Skeletal muscle cell (primary cell): ENCODE measurements at places on chromosomes 5 and 9.

GRCh38 chr5:19806756-19807155 is 181.2 kb downstream of the CDH18 start:
- no peak for DNase-seq

GRCh38 chr5:82807021-82807420 is 270.2 kb downstream of the TMEM167A start:
- no peak for DNase-seq

- no peak for DNase-seq
Measured at GRCh38 chr9:120690372-120690771, 23.9 kb downstream of the MEGF9 start.

DNA sequence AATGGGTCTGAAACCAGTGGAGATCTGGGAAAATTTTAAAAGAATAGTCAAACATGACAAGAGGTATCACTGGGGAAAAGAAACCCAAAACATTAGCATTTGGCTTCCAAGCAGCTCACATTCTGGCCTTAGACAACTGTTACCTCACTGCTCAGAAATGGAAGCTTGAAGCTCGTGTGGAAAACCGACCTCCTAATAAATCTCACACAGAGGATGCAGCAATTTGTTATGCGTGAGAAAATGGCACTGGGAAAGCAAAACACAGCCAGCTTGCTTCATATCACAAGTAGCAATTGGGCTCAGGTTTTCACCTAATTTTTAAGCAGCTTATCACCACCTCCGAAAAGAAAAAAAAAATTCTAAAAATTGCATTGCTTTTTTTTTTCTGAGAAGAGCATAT is 103.3 kb upstream of the TAS2R1 start:
- peak; percentile 3 for DNase-seq

DNA sequence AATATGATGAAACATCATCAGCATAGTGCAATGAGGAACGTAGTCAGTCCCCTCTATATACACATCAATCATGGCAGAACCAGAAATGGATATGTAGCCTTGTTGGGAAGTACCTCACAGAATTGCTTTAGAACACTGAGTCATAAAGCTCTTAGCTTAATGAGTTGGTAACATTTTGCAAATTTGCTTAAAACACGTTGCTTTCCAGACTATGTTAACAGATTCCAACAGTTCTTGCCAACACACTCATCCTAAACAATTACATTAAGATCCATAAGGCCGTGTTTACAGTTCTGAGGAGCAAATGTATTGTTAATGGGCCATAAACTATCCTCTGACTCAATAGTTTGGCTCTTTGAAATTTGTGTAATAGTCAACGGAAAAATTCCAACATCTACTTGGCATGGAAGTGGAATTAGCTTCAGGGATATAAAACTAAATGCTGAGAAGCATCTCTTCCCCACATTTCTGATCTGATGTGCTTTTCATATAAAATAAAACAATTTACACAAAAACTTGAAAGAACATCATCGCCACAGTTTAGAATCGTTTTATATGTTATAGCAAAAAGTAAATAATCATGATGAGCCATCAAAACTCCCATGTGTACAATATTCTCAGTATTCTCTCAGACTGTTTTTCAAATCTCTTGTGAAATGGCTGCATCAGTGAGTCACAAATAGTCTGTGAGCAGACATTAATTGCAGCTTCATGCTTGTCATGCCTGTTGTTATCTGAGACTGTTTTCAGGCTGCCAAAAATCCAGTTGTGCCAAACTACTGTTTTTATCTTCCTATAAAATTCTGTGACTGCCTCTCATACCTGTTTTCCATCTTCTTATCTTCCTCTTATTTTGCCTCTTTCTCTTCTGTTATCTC is 291.9 kb downstream of the COX7C start:
- DNase-seq, result peak; percentile 62

DNA sequence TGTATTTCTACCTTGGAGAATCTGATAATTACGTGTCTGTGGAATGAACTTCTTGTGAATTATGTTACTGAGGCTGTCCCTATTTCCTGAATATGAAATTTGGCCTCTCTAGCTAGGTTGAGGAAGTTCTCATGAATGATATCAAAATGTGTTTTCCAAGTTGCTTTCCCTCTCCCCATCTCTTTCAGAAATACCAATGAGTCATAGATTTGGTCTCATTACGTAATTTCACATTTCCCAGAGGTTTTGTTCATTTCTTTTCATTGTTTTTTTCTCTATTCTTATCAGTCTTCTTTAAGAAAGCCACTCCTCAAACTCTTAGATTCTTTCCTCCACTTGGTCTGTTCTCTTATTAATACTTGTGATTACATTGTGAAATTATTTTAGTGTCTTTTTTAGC is 923.8 kb upstream of the CDH9 start:
- no peak for DNase-seq

DNA sequence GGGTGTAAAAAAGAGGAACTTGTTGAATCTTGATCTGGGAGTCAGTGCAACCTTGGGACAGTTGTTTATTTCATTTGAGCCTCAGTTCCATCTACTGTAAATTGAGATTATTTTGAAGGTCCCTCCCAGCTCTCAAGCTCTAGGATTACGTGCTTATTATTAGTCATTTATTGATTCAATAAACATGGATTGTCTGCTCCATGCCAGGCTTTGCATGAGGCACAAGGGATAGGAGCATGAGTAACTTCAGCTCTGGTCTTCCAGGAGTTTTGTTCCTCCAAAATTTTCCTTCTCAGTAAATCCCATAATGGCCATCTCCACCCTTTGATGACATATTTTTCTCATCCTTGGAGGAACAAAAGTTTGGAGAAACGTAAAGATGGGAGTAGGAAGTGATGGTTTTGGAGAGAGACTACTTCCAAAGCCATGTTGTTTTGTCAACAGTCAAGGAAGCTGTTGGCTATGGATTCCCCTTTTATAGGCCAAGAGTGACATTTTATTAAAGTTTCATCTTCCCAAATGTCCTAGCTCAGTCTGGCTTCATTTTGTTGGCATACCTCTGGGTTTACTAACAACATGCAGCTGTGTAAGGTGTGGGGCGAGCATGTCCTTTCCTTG is 244.6 kb downstream of the DMRT2 start:
- DNase-seq, result no peak

DNA sequence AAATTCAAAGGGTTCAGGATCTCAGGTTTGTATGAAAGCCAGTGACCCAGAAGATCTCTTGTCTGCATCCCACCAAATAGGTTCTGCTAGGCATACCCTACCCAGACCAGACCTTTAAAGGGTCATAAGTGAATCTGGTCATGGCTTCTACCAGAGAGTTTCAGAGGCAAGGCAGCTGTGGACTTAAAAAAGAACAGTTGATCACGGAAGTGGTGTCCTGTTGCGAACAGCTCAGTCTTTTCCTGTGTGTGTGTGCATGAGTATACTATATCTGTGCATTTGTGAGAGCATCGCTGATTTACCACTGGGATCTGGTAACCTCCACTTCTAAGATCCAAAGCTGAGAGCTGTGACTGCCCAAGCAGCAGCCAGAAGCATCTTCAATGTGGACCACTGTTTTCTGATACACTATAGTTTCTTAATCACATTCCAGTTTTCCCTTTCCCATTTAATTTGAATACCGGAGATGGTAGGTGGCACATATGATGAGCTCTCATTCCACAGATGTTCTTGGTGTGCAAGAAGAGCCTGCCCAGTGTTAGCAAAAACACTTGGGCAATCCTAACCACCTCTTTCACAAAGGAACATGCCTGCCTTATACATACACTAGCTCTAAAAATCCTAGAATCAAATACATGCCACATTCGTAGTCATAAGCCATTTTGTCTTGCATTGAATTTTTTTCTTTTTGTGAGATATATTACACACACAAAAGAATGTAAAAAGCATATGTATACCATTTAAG is 36.2 kb upstream of the OR2S2 start:
- peak; percentile 20 for DNase-seq

- DNase-seq, result no peak
Measured at GRCh38 chr5:42592401-42593140, 164.0 kb upstream of the CCDC152 start.

- peak; percentile 87 for DNase-seq
Measured at GRCh38 chr5:120293796-120294195, 170.3 kb upstream of the PRR16 start.

DNA sequence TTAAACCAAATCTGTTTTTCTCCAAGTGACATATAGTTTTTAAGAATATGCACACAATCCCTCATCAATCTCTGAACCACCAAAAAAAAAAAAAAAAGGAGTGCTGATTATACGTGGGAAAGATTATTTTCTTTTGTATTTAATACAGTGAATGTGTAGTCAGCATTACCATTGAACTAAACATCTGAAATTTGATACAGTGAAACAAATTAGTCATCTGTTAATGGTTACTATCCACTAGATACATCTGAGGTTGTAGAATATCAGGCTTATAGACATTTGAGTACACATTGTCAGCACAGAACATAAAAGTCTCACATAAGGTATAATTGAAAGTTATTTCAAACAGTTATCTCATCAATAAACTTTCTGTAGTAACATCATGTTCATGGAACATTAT is 87.0 kb downstream of the SLF1 start:
- no peak for DNase-seq

- DNase-seq, result no peak
Measured at GRCh38 chr5:155750571-155750970, 576.4 kb upstream of the SGCD start.

- no peak for DNase-seq
Measured at GRCh38 chr5:153624451-153624765, 133.9 kb downstream of the GRIA1 start.

DNA sequence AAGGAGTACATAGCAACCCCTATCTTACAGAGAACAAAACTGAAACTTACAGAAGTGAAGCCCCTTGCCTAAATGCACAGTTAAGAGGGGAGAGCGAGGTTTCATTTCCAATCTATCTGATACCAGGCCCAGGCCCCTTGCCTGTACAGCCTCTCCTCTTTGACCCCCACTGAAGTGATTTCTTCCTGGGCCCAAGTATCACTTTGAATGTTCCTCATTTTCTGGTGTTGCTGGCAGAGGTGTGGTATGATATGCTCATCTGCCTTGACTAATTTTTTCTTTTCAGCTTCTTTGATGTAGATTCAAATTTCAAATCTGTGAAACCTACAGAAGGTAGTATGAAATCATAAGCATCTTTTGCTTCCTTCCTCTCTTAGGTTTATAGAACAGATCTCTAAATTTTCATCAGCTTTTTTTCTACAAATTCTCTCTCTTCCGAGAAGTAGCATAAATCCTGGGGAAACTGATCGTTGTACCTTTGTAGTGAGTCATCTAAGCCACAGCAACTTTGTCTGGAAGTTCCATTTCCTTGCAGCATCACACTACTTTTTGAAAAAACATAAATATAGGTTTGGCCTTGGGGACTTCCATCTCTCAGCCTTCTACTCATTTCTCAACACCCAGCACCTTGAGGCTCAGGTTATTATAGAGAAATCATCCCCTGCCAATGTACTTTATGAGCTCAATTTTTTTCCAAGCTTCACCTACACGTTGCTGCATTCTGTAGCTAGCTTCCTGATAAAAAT is 402.4 kb upstream of the PTGER4 start:
- DNase-seq, result no peak

- DNase-seq, result no peak
Measured at GRCh38 chr9:101342595-101342994, 42.2 kb downstream of the BAAT start.

DNA sequence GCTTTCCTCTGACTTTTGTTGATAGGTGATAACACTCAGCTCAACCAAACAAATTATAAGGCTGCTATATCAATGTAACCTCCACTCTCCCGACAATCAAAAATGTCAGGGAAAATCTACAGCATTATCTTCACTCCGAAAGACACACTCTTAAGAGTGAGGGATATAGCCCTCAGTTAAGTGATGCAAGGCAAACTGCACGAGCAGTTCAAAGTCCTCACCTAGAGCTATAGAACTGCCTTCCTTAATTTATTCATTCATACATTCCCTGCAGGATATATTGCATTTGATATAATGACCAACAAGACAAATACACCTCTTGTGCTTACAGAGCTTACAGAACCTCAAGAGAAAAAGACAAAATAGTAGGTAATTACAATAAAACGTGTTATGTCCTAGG is 378.1 kb downstream of the ELAVL2 start:
- DNase-seq, result no peak

DNA sequence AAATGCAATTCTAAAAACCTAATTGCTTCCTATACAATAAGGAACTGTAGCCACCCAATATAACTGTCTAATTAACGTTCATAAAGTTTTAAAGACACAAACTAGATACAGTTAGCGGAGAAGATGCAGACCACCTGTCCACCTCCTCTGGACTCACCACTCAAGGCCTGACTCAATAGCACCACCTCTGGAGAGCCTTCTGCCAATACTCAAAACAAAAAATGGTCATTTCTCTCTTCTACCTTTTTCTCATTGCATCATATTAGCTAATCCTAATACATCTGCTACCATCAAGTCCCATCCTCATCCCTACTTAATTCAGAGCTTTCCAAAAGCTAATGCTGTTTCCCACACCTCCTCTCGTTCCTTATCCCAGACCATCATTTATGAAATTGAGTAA is 159.9 kb downstream of the MLLT3 start:
- DNase-seq, result no peak

GRCh38 chr9:132849185-132849706 is 28.8 kb downstream of the AK8 start:
- DNase-seq, result no peak

DNA sequence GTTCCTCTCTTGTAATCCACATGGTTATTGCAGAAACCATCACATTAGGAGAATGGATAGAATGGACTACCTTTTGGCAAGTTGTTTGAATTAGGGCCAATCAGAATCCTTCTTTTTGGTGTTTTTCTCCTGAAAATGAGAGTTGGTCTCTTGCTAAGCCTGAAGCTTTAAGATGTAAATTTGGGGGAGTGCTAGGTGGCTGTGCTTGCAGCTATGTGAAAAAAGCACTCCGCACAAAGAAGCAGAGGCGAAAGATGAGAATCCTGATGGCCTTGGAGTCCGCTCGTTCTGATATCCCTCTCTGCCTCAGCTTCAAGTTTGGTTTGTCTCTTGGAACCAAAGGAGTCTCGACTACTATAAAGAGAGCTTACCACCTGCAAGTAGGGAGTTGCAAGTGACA is 63.6 kb downstream of the INIP start:
- DNase-seq, result no peak

GRCh38 chr9:125558453-125559092 is 148.4 kb downstream of the MAPKAP1 start:
- DNase-seq, result no peak

- DNase-seq, result no peak
Measured at GRCh38 chr5:51961154-51961562, 577.9 kb downstream of the ISL1 start.

DNA sequence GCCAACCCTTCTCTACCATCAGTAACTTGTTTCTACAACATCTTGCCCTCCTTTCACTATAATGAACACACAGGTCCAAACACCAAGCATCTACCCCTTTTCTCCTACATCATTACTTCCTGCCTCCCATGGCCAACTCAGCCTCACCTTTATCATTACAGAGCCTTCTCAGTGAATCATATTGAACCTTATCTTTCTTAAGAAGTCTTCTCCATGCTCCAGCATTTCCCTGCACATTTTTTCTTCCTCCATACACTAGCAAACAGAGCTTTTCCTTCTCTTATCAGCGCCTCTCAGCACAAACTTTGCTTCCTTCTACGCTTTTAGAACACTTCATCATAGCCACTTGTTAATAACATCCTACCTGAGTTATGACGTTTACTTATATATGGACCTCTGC is 148.2 kb downstream of the ARL15 start:
- no peak for DNase-seq

- DNase-seq, result no peak
Measured at GRCh38 chr5:37197340-37198050, 51.7 kb downstream of the CPLANE1 start.
